ENCODE measurements at places on chromosomes 3 and 15.

DNA sequence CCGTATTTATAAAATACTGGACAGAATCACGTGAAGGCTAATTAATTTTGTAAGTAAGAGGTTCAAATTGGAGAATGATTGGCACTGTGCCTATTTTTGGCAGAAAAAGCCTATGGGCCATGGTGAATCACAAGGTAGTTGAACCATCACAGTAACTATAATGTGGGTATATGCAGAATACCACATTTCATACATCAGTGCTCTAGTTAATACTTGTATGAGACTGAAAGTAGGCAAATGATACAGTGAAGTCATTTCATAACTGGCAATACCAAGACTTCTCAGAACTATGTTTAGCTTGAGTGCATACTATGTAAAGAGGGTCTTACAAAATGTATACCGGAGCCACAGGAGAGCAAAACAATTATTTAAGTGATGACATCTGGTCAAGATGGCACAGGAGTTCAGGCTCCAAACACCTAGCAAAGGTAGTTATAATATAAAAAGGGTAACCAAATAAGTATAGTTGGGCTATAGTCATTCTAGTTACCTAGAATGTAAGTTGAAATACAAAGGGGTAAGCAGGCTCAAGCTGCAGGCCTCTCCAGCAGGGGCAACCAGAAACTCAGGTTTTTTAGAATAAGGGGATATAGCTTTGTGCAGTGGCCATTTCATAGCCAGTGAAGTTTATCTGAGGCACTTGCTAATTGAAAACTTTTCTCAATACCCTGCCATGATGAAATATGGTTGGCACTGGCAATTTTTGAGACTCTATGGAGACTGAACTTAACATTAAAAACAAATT, 19.1 kb downstream of the GPR160 start:
- DNase-seq = no peak

DNA sequence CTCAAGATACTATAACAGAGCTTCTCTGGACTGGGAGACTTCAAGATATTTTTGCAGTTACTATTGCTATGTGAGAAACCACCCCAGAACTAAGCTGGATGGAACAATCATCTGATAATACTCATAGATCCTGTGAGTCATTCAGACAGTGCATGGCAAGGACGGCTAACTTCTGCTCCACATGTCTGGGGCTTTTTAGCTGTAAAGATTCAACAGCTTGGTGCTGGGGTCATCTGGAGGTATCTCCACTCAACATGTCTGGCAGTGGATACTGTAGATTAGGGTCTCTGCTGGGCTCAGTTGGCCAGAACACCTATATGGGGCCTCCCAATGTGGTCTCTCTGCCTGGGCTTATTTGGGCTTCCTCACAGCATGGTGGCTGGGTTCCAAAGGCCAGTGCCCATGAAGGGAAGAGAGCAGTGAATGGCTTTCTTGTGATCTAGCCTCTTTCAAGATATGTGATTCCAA, 117.3 kb upstream of the SLC7A14 start:
- DNase-seq = no peak

GRCh38 chr3:13513913-13514517, 33.9 kb downstream of the HDAC11 start:
- no peak for DNase-seq

DNA sequence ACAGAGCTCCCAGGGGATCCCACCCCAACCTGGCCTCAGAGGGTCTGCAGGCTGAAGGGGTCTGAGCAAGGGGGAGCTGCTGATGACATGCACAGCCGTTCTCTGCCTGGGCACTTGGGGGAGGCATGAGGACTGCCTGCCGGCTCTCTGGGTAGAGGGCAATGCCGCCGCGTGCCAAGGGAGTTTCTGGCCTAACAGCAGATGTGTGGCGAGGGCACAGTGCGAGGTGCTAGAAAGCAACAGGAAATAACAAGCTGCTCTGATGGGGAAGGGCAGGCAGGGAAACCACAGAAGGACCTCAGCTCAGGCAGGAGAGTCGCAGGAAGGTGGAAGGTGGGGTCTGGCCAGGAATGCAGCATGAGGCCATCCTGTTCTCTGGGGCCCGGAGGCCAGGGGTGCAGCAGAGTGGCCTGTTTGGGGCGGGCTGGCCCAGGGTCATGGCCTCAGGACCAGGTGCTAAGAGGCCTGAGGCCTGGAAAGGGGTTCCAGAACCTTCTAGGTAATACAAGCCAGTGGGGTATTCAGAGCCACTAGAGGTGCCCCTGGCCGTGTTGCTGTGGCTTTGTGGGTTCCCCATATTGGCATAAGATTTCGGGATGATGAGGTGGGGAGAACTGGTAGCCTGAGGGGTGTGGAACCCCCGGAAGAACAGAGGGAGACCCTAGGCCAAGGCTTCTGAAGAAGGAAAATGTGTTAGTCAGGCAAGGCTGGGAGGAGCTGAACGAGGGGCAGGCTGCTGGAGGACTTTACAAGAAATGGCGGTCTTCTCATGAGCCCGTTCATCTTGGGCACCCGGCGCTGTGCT, 41.2 kb downstream of the RGMA start:
- DNase-seq = no peak

- DNase-seq = no peak
Observed at GRCh38 chr15:27170851-27171250, 199.9 kb downstream of the GABRG3 start.

- DNase-seq = no peak
Observed at GRCh38 chr3:31092748-31093589, 198.5 kb upstream of the GADL1 start.

DNA sequence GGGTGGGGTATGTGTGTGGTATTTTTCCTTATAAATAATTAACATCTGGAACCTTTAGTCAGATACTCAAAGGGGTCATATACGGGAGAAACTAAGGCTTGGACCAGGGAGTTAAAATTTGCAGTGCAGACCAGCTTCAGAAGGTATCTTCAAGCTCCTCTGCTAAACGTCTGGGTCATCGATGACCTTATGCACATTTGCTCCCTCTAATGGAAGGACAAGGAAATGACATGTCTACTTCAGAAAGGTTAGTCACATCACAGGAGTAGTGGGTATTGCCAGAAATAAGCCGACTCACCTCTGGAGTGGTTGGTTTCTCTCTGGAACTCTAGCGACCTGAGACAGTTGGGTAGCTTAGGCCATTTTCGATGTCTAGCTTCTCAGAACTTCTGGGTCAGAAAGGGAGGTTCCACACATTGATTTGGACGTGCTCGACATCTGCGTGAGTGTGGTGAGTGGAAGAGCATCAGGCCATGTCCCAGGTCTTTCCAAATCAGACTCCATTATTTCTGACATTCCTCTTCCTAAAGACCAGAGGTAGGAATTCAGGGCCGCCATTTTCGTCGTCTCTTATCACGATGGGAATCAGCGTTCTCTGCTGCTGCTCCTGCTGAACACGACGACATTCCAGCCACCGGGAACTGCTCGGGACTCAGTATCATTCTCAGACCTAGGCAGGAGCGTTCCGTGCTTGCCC, 31.8 kb upstream of the RASA2 start:
- DNase-seq = peak; percentile 75

DNA sequence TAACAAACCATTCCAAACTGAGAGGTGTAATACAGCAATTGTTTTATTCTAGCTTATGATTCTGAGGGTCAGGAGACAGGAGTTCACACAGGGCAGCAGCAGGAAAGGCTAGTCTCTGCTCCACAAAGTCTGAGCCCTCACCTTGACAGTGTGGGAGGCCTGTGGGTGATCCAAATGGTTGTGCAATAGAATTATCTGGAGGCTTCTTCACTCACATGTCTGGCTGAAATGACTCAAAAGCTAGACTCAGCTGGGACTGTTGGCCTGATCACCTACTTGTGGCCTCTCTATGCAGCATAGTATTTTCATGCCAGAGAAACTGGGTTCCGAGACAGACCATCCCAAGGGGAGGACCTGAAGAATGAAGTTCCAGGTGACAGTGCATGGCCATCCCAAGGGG, 233.9 kb upstream of the UBE2E2 start:
- DNase-seq = no peak

DNA sequence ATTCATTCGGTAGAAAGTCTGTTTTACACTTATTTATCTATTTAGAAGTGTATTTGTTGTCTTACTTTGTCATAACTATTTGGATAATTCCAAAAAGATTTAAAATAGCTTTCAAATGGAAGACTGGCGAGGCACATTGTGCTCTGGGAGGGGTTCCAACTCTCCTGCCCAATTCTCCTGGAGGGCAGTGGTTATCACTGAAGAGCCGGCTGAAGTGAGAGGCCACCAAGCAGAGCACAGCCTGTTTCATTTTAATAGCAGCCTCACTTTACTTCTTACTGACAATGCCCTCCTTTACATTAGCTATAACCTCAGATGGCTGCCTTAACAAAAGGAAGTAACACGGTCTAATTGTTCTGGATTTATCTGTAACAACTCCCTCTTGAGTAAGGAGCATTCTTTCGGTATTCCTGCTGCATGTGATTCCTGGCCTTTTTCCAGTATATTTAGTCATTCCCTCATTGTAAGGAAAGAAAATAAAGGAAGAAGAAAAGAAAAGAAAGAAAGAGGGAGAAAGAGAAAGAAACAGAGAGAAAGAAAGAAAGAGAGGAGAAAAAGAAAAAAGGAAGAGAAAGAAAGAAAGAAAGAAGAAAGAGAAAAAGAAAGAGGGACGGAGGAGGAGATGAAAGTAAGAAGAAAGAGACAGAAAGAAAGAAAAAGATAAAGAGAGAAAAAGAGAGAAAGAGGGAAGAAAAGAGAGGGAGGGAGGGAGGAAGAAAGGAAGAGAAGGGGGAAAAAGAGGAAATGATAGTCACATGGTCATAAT, 339.8 kb upstream of the WNT5A start:
- DNase-seq = no peak

DNA sequence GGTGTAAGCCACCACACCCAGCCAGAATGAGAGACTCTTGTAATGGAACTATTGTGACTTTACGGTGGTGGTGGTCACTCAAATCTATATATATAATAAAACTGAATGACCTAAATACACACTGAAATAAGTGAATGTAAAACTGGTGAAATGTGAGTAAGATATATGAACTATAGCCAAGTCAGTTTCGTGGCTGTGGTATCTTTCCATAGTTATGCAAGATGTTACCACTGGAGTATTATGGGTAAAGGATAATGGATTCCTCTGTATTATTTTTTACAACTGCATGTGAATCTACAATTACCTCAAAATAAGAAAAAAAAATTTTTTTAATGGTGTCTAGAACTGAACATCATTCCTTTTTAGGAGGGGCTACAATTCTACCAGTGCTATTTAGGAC, 21.9 kb downstream of the PIK3CB start:
- DNase-seq = no peak

DNA sequence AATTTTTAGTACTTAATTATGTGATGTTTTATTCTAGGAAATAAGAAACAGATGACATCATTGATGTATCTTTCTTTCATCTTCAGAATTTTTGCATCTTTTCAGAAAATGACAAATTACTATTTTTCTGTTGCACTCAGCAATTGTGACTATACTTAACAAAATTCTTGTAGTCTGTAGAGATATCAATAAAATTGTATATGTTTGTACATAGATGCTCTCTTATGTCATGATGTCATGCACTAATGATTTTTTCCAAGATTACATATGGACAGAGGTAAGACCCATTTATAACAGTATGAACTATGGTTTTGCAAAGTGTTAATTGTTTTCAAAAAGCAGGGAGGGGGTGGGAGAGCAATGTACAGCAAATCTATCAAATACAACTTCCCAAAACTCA, 121.2 kb downstream of the POLQ start:
- no peak for DNase-seq

- DNase-seq = peak; percentile 35
Observed at GRCh38 chr3:72273615-72274014, 488.7 kb upstream of the PROK2 start.

- no peak for DNase-seq
Observed at GRCh38 chr15:87268675-87269074, 987.9 kb downstream of the NTRK3 start.

DNA sequence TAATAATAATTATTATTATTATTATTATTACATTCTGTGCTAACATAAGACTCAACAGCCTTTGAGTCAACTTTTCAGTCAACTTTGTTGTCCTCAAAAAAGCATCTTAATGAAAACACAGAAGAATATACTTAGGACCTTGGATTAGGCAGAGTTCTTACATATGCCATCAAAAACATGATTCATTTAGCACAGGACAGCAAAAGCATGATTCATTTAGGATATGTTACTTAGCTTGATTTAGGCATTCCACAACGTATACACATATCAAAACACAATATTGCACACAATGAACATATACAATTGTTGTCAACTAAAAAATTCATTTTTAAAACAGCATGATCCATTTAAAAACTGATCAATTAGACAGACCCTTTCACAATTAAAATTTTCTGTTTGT, 213.0 kb downstream of the FMN1 start:
- DNase-seq = no peak

GRCh38 chr3:72238010-72238691, 453.2 kb upstream of the PROK2 start:
- DNase-seq = no peak

DNA sequence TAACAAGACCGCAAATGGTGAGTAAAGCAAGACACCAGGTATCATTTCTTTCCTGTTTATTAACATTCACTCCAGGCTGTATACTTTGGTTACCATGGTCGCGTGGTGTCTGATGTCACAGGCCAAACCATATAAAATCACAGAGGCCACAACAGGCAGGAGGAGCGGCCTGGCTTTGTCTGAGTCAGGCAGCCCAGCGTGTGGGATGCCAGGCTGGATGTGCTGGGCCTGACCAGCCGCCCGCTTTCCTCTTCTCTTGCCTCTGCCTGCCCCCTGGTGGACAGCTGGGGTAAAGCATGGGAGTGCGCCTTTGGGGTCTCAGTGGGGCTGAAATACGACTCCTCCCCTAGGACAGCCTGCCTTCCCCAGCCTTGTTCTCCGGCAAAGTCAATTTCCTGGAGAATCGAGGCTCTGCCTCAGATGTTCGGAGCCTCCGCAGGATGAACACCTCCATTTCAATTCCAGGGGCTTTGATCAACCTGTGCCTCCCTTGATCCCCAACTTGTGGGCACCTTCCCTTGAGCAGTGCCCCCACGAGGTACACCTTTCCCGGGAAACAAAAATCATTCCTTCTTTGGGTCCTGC, 78.2 kb downstream of the CCNL1 start:
- DNase-seq = peak; percentile 54

GRCh38 chr15:77553257-77553656, 79.5 kb downstream of the LINGO1 start:
- no peak for DNase-seq

DNA sequence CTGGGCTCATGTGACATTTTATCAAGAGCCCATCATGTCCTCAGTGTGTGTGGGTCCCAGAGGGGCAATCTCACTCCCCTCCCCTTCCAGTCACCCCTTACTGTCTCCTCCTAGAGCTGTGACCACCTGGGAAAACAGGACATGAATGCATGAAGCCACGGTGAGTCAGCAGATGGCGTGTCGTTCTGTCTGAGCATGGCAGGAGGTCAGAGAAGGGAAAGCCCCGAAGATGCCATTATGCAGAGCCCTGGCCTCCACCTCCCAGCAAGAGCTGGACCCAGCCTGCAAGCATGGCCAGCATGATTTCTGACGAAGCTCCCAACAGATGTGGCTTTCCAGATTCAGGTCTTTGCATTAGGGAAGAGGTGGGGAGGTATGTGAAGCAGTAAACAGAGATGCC, 118.5 kb downstream of the TLE3 start:
- no peak for DNase-seq

- DNase-seq = no peak
Observed at GRCh38 chr15:37072181-37072580, 28.2 kb downstream of the MEIS2 start.

GRCh38 chr3:57158813-57159738, 6.1 kb downstream of the IL17RD start:
- DNase-seq = peak; percentile 85

GRCh38 chr3:100912976-100913545, 80.2 kb downstream of the ABI3BP start:
- no peak for DNase-seq

GRCh38 chr3:77799278-77799677, 759.4 kb downstream of the ROBO2 start:
- no peak for DNase-seq

Data from iPS DF 19.7 (cell line).